GM23248 (cell line): ENCODE measurements at places on chromosomes 4 and X. TPM values are rescaled to one million over a fixed set of nuclear protein-coding genes. Genes with fewer than 3 reads are reported as not detected.

DNA sequence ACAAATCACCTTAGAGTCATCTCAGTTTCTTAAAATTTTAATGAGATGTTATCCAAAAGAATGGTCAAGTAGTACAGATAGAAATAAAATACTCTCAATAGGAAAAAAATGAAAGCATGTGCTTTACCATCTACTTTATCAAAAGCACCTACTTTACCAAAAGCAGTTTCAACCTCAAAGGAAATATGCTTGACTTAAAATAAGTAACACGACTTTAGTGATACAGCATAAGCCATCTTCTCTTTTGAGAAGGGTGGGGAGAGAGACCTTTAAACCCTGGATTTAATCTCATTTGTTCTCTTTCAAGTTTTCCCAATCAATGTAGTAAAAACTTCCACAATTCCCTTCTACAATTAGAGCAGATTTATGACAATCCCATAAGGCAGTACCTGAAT is 26.5 kb downstream of the OTUD4 start:
- no peak overlapping the region for H3K4me3 ChIP-seq
- H3K27me3 ChIP-seq, result no peaks in the 10 kb centered on the region
- DNase-seq, result no peak
- H3K27ac ChIP-seq, result no peak overlapping the region

DNA sequence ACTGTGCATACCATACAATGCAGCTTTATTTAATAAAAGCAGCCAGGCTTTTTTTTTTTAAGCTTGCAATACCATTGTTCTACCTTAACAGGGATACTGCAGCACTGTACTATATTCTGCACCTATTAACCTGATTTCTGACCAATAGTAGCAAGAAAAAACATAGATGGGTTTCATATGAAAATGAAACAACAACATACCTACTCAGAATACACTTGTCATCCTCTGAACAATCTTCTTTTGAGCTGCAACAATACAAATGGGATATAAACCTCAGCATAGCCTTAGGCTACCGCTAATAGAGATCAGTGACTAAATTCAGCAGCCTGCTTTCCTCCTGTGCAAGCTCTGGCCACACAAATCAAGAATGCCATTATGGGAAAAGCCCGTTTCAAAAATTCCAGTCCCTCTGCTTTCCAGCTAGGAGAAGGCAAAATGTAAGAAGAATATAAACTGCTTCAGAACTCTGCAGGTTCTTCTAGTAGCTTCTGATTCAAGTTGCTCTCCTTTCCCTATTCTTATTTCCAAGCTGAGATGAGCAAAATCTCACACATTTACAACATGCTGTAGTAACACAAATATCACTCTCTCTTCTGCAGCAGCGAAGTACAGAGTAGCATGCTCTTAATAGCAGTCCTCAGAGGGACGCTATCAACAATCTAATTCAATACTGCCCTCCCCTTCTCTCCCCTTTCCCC is 143.4 kb downstream of the KLHL13 start:
- H3K36me3 ChIP-seq, result no peaks in the 10 kb centered on the region
- no peak overlapping the region for H3K4me3 ChIP-seq
- no peaks in the 10 kb centered on the region for H3K27me3 ChIP-seq
- DNase-seq, result no peak
- no peak overlapping the region for H3K27ac ChIP-seq

- H3K36me3 ChIP-seq, result no peaks in the 10 kb centered on the region
- H3K27me3 ChIP-seq, result no peaks in the 10 kb centered on the region
- peak overlapping the region; percentile 59 for H3K4me3 ChIP-seq
- DNase-seq, result peak; percentile 54
- peaks cover 6% of the 10 kb centered on the region; the same call in 1 of the 2 replicates for H3K4me1 ChIP-seq
- H3K27ac ChIP-seq, result peak overlapping the region; percentile 70
Measured at GRCh38 chrX:149830192-149830873, 48.6 kb downstream of the MAGEA9 start.

- H3K36me3 ChIP-seq, result no peaks in the 10 kb centered on the region
- DNase-seq, result peak; percentile 64
- no peak overlapping the region for H3K27ac ChIP-seq
- H3K4me1 ChIP-seq, result peaks cover 7% of the 10 kb centered on the region
Measured at GRCh38 chr4:168514249-168514852, 17.5 kb downstream of the PALLD start.

EREG gene
- 4.2 and 4.4 TPM in 2 replicates for total RNA-seq

GRPEL1 gene
- 21.6 and 41.8 TPM in 2 replicates for total RNA-seq
